T-cell (primary cell): ENCODE measurements at places on chromosomes 7 and 10.

DNA sequence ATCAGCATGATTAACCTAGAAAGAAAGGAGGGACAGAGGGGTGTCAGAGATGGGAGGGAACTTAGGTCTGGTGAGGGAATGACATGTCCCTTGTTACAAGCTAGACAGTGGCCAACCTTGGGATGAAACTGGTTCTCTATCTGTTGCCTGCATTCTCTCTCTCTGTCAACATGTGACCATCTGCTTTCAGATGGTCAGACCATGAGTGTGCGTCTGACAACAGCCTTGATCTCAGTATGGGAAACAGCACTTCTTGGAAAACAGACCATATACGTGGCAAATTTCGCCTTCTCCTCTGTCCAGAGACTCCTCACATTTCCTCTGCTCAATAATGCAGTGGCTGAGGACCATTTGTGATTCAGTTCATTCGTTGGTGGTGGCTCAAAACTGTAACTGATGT is 845.9 kb downstream of the TYW1 start:
- no peak overlapping the region for H3K27ac ChIP-seq
- no peaks in the 10 kb centered on the region for H3K27me3 ChIP-seq
- DNase-seq: no peak
- no peak overlapping the region for H3K4me3 ChIP-seq
- no peaks in the 10 kb centered on the region for H3K4me1 ChIP-seq

DNA sequence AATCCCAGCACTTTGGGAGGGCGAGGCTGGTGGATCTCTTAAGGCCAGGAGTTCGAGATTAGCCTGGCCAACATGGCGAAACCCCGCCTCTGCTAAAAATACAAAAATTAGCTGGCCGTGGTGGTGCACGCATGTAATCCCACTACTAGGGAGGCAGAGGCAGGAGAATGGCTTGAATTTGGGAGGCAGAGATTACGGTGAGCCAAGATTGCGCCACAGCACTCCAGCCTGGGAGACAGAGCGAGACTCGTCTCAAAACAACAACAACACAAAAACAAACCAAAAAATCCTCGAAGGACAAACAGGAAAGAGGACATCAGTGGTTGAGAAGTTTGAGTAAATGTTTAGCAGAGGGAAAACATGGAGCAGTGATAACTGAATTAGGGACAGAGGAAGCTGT is 52.3 kb upstream of the FAM3C start:
- H3K4me3 ChIP-seq: no peak overlapping the region
- no peaks in the 10 kb centered on the region for H3K27me3 ChIP-seq
- DNase-seq: no peak
- no peak overlapping the region for H3K27ac ChIP-seq
- no peaks in the 10 kb centered on the region for H3K4me1 ChIP-seq

DNA sequence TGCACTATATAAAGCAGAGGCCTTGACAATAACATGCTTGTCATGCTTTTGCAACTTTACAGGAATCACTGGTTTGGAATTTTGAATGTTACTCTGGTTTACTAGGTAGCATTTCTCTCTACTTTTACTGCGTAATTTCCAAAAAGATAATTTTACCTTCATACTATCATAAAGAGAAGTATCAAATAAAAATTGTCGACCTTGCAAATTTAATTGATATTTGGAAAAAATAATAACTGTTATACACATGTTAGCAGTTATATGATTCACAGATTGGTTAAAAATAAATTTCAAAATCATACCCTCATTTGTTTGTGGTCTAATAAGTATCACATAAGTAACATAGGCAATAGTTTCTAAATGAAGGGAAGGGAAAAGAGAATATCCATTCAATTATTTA is 228.5 kb upstream of the CACNA2D1 start:
- H3K36me3 ChIP-seq: no peaks in the 10 kb centered on the region
- H3K27ac ChIP-seq: no peak overlapping the region
- DNase-seq: no peak

- no peak overlapping the region for H3K27ac ChIP-seq
- H3K36me3 ChIP-seq: no peaks in the 10 kb centered on the region
- H3K27me3 ChIP-seq: no peaks in the 10 kb centered on the region
- H3K4me1 ChIP-seq: no peaks in the 10 kb centered on the region
- no peak overlapping the region for H3K4me3 ChIP-seq
- DNase-seq: no peak
Measured at GRCh38 chr10:88721392-88721791, 15.3 kb downstream of the LIPK start.

DNA sequence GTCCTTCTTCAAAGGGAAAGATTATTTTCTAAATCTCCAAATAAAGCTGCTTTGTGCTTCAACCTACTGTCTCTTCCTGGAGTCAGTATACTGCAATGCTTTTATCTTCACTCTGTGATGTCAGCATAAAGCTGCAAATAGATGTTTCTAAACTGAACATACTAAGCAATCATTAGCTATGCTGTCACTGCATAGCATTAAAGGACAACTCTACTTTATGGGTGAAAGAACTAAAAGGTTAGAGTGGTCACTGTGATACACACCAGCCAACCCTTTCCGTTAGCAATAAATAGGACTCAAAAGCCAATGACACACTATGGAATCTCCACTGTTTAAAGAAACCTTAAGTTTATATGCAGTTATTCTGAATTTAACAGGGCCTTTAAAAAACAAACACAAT is 1.8 kb downstream of the CCDC186 start:
- no peak overlapping the region for H3K27ac ChIP-seq
- H3K4me1 ChIP-seq: no peaks in the 10 kb centered on the region
- no peak for DNase-seq
- H3K4me3 ChIP-seq: no peak overlapping the region

GRCh38 chr10:65123120-65123519 is 1601.9 kb downstream of the REEP3 start:
- H3K27me3 ChIP-seq: no peaks in the 10 kb centered on the region
- no peak for DNase-seq
- H3K4me3 ChIP-seq: no peak overlapping the region
- no peak overlapping the region for H3K27ac ChIP-seq
- H3K36me3 ChIP-seq: no peaks in the 10 kb centered on the region

DNA sequence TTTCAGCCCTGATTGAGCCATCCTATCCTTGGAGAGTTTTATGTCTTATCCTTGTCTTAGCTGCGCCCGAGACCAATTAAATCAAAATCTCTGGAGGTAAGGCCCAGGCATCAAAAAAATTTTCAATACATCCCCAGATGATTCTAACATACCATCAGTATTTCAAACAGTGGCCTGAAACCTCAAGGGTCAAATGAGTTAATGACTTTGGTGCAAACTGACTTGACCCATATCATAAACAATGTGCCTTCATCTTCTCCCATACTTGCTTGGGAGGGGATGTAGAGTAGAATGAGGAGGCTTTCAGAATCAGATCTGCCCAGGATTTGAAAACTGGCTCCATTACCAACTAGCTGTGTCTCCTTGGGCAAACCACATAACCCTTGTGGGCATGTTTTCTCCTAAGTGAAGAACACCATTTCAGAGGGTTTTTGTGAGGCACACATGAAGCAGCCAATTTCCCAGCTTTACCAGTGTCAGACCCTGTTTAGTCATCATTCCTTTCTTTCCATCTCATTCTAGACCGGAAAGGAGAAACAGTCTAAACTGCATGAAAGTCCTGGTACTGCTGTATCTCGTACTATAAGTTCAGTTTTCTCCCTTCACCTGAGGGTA is 35.7 kb upstream of the ATXN7L1 start:
- no peak for DNase-seq
- no peaks in the 10 kb centered on the region for H3K27me3 ChIP-seq
- no peak overlapping the region for H3K4me3 ChIP-seq
- no peak overlapping the region for H3K27ac ChIP-seq
- H3K4me1 ChIP-seq: no peaks in the 10 kb centered on the region

GRCh38 chr7:115406219-115406618 is 484.3 kb downstream of the MDFIC start:
- H3K27me3 ChIP-seq: no peaks in the 10 kb centered on the region
- H3K4me1 ChIP-seq: no peaks in the 10 kb centered on the region
- H3K36me3 ChIP-seq: no peaks in the 10 kb centered on the region
- no peak overlapping the region for H3K27ac ChIP-seq

DNA sequence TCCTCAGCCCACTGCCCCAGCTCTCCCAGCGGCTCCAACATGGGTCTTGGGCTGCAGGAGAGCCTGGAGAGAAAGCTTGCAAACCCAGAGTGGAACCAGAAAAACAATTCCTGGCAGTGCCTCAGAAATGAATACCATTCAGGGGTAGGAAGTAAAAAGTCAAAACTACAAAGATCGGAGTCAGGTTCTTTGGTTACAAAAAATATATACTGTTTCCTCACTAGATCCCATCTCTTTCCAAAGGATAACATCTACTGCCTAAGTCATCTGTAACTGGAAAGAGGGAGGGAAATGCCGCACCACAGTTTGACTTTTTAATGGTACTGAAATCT is 14.9 kb downstream of the CREB3L2 start:
- H3K27me3 ChIP-seq: no peaks in the 10 kb centered on the region
- no peaks in the 10 kb centered on the region for H3K36me3 ChIP-seq
- H3K27ac ChIP-seq: no peak overlapping the region
- no peak for DNase-seq
- H3K4me1 ChIP-seq: no peaks in the 10 kb centered on the region
- H3K4me3 ChIP-seq: no peak overlapping the region

GRCh38 chr10:95392681-95393164 is 101.9 kb upstream of the PDLIM1 start:
- H3K4me3 ChIP-seq: no peak overlapping the region
- no peaks in the 10 kb centered on the region for H3K36me3 ChIP-seq
- DNase-seq: no peak
- peaks cover 3% of the 10 kb centered on the region for H3K27me3 ChIP-seq

GRCh38 chr7:45656431-45656830 is 82.3 kb downstream of the ADCY1 start:
- no peaks in the 10 kb centered on the region for H3K36me3 ChIP-seq
- H3K27ac ChIP-seq: no peak overlapping the region
- H3K4me1 ChIP-seq: no peaks in the 10 kb centered on the region
- no peak overlapping the region for H3K4me3 ChIP-seq

DNA sequence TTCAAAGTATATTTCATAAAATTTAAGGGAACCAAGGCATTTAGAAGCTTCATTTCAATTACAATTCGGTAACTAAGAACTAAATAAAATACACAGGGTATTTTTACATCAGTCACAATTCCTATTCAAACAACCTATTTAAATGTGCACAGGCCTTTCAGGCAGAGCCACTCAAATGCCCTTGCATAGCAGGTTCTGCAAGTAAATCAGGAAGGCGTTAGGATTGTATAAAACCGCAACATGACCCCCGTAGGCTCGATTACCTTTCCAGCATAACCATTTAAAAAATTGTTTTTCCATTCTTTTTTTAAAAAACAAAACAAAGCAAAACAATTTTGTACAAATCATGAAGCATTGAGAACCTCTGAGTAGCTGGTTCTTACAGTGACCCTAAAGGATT is 289.9 kb upstream of the SP8 start:
- no peaks in the 10 kb centered on the region for H3K4me1 ChIP-seq
- H3K27me3 ChIP-seq: no peaks in the 10 kb centered on the region
- H3K4me3 ChIP-seq: no peak overlapping the region
- DNase-seq: no peak
- H3K27ac ChIP-seq: no peak overlapping the region

DNA sequence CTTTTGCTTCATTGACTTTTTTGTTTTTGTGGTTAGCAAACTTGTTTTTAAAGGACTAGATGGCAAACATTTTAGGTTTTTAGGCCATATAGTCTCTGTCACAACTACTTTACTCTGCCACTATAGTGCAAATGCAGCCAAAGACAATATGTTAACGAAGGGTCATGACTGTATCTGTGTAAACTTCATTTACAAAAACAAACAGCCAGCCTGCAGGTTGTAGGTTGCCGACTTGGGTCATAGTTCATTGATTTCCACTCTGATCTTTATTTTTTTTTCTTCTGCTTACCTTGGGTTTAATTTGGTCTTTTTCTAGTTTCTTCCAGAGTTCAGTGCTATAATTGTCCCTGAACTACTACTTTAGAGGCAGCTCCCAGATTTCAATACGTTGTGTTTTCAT is 120.0 kb downstream of the ARHGAP22 start:
- H3K4me3 ChIP-seq: no peak overlapping the region
- no peaks in the 10 kb centered on the region for H3K36me3 ChIP-seq
- DNase-seq: no peak
- H3K27me3 ChIP-seq: no peaks in the 10 kb centered on the region
- H3K27ac ChIP-seq: no peak overlapping the region

DNA sequence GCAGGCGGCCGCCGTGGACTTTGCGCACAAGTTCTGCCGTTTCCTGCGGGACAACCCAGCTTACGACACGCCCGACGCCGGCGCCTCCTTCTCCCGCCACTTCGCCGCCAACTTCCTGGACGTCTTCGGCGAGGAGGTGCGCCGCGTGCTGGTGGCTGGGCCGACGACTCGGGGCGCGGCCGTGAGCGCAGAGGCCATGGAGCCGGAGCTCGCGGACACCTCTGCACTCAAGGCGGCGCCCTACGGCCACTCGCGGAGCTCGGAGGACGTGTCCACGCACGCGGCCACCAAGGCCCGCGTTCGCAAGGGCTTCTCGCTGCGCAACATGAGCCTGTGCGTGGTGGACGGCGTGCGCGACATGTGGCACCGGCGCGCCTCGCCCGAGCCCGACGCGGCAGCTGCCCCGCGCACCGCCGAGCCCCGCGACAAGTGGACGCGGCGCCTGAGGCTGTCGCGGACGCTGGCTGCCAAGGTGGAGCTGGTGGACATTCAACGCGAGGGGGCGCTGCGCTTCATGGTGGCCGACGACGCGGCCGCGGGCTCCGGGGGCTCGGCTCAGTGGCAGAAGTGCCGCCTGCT is 14.1 kb downstream of the SH2B2 start:
- H3K36me3 ChIP-seq: no peaks in the 10 kb centered on the region
- H3K4me3 ChIP-seq: no peak overlapping the region
- no peak overlapping the region for H3K27ac ChIP-seq
- DNase-seq: no peak

GRCh38 chr10:131915990-131916766 is 15.4 kb downstream of the PPP2R2D start:
- peaks cover 6% of the 10 kb centered on the region for H3K36me3 ChIP-seq
- H3K4me1 ChIP-seq: peaks cover 5% of the 10 kb centered on the region
- no peaks in the 10 kb centered on the region for H3K27me3 ChIP-seq
- no peak for DNase-seq
- no peak overlapping the region for H3K27ac ChIP-seq
- H3K4me3 ChIP-seq: no peak overlapping the region

DNA sequence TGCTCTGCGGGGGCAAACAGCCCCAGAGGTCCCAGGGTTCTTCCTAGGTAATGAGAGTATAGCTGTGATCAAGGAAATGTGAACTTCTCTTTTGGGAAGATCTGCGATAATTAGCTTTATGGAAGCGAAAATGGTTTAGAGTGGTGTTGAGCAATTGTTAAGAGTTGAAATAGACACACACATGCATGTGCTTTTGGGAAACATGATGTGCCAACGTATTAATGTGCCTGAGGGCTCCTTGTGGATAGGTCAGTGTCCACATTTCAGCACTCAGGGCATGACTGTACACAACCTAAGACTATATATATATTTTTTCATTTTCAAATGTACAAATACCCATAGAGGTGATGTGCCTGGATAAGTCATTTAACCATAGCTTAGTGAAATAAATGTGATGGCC is 67.0 kb downstream of the GSDME start:
- H3K27me3 ChIP-seq: no peaks in the 10 kb centered on the region
- H3K4me3 ChIP-seq: no peak overlapping the region
- no peaks in the 10 kb centered on the region for H3K4me1 ChIP-seq
- DNase-seq: no peak
- peaks cover 7% of the 10 kb centered on the region for H3K36me3 ChIP-seq
- H3K27ac ChIP-seq: no peak overlapping the region

- H3K27ac ChIP-seq: no peak overlapping the region
- H3K4me1 ChIP-seq: no peaks in the 10 kb centered on the region
- H3K4me3 ChIP-seq: no peak overlapping the region
- no peaks in the 10 kb centered on the region for H3K36me3 ChIP-seq
- DNase-seq: no peak
Measured at GRCh38 chr7:41795276-41795833, 92.5 kb upstream of the INHBA start.
